Brain microvascular endothelial cell (primary cell): ENCODE measurements at places on chromosomes 16 and 17.

DNA sequence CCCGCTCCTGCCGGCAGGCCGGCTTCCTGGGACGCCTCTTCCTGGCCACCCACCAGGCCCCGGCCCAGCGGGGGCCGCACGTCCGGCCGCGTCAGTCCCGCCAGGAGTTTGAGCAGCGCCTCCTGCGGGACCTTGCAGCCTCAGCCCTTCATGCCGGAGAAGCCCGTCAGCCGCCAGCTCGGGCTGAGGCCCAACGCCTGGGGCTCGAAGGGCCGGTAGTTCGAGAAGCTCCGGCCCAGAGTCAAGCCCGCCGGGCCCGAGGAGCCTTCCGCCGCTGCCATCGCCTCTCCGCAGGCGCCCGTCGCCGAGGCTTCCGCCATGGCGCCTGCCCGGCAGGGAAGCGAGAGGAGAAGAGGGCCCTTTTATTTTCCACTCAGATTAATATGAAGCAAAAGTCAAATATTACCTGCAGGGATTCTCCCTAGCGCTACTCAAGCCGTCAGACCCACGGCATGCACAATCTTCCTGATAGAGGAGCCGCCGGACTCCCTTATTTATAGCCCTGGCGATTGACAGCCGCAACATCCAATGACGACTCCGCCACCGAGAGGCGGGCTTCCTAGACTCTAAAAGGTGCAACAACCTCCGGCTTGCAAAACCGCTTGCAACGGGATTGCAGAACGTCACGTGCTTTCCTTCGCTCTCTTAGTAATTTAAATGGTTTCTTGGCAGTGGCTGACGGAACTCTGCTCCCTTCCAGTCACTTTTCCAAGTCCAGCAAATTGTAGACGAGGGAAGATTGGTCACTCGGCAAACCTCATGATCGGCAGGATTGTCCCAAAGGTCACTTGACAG lies at the start of gene SEPHS2:
SEPHS2 (minus strand) TSS at position 467 of the 795 bp plus-strand sequence; CDS start at position 320, 147 bp downstream.
- peak; percentile 100 for DNase-seq

DNA sequence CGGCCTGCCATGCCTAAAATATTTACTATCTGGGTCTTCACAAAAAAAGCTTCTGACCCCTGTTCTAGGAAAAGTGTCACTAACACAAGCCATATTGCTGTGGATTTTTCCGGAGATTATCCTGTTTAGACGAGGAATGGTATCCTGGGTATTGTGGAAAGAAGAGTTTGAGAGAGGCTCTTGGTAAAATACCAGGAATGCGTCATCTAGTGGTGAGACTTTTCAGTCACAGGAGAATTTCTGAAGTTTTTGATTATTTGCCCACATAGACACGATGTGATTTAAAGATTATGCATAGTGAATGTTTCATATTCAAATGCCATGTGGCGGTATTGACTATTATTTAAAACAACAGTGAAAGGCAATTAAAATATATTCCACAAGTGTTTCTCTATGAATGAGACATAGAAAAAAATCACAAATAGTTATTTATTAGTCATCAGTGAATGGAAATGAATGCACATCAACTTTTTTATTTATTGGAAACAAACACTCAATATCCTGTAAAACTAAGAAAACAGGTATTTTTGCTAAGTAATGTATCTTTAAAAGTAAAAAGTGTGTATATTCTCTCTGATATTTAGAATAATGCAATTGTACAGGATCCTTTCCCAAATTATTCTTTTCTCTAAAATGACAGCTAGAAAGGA lies 7.8 kb downstream of the KRT28 start:
- peak; percentile 17 for DNase-seq

DNA sequence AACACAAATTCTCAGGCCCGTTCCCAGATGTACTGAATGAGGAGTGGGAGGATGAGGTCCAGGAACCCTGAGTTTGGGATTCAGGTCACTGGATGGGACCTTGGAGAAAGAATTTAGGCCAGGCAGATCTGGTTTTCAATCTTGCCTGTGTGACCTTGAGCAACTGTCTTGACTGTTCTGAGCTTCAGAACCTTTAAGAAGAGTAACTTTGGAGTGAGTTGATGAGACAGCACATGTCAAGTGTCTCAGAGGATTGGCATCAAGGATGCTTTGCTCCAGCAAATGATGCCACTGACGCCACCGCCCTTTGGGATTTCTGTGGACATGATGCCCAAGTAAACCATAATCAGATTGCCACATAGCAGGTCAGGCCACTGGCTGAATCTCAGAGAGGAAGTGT lies 56.2 kb upstream of the DNAJA2 start:
- no peak for DNase-seq

DNA sequence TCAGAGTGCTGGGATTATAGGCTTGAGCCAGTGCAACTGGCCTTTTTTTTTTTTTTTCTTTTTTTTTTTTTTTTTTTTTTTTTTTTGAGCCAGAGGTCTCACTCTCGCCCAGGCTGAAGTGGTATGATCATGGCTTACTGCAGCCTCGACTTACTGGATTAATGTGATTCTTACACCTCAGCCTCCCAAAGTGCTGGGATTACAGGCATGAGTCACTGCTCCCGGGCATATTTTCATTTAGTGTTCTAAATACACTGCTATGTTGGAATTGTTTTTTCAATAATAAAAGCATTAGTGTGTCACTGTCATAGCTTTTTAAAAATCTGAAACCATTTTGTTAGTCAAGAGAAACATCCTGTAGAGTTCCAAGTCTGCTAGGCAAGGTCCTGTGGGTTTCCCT lies 40.3 kb downstream of the NDE1 start:
- DNase-seq = peak; percentile 65

GRCh38 chr17:66025551-66025950 lies 166.4 kb downstream of the CEP112 start:
- peak; percentile 23 for DNase-seq

DNA sequence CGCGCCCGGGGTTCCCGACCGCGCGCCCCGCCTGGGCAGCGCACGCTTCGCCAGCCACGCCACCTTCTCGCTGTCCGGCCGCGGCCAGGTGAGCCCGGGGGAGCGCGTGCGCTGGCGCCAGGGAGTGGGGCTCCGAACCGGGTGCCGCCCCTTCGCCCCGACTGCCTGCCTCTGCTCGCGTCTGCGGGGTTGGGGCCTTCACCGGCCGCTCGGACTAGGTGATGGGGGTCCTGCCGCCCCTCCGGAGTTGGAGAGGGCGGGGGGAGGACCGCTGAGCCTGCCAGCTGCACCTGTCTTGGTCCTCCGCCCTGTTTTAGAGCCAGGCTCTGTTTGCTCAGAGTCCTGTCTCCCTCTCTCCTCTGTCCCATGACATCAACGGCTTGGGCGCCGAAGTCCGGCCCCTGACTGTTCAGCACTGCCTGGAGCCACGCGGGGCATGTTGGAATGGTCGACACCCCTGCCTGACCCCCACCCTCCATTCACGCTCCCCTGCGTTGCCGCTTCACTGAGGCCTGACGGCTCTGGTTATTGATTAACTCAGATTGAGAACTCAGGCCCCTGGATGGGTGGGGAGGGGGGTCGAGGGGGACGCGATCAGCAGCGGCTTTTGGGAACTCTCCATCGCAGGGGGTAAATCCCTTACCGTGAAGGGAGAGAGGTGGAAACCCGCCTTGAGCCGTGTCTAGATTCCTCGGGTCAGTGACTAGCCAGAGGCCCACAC lies 748 bp downstream of the SMTNL2 start:
- no peak for DNase-seq

GRCh38 chr17:5128905-5129535 lies 13.2 kb downstream of the USP6 start:
- DNase-seq = no peak

GRCh38 chr16:56888806-56889205 lies 23.8 kb downstream of the SLC12A3 start:
- no peak for DNase-seq

- no peak for DNase-seq
Measured at GRCh38 chr16:8694795-8695728, 20.6 kb downstream of the ABAT start.

GRCh38 chr16:30600215-30600614 lies 10.0 kb downstream of the ZNF689 start:
- no peak for DNase-seq

DNA sequence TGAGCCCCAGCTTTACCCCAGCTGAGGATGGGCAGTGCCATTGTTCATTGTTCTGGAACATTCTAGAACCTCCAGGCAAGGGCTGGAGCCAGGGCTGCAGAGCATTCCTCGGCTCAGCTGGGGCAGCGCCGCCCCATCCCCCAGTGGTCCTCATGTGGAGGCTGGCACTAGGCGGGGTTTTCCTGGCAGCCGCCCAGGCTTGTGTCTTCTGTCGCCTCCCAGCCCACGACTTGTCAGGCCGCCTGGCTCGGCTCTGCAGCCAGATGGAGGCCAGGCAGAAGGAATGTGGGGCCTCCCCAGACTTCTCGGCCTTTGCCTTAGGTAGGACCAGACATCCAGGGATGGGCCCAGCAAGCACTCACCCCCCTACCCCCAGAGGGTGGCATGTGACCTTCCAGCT lies at the start of gene TMEM95:
TMEM95 (plus strand) TSS at position 104 of the 400 bp plus-strand sequence; CDS start at position 153, 49 bp downstream.
- no peak for DNase-seq

DNA sequence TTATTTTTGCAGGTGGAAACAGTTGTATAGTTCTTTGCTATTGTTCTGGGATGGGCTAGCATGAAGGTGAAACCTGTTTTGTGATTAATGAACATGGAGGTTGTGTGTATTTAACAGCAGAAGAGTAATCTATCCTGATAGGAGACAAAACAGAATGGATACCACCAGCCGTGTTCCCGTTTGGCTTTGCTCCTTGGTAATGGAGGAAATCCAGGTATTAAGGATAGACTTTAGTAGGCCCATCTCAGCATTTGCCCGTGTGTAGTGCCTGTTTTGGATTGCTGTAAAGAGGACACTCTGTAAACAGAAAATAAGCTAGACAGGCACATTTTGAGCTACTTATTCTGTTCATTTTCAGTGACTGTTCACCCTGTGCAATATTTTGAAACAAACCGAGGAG lies 215.1 kb downstream of the RBFOX1 start:
- no peak for DNase-seq

- DNase-seq = no peak
Measured at GRCh38 chr17:17845046-17845775, 8.4 kb upstream of the SREBF1 start.

DNA sequence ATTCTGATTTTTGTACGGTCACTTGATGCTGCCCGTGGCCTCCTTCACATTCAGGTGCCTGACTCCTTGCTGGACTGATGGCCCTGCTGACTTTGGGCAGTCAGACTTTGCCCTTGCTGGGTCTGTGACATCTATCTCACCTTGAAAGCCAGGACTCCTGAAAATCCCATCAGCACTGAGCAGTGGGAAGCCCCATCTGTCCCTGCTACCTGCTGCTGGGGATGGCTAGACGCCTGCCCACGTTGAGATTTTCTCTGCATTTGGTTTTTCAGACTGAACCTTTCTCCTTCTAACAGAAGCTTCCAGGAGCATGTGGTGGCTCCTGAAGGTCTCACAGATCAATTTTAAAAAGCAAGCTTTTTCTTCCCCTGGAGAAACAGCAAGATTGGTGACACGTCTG lies 10.2 kb upstream of the ZNF18 start:
- DNase-seq = no peak

DNA sequence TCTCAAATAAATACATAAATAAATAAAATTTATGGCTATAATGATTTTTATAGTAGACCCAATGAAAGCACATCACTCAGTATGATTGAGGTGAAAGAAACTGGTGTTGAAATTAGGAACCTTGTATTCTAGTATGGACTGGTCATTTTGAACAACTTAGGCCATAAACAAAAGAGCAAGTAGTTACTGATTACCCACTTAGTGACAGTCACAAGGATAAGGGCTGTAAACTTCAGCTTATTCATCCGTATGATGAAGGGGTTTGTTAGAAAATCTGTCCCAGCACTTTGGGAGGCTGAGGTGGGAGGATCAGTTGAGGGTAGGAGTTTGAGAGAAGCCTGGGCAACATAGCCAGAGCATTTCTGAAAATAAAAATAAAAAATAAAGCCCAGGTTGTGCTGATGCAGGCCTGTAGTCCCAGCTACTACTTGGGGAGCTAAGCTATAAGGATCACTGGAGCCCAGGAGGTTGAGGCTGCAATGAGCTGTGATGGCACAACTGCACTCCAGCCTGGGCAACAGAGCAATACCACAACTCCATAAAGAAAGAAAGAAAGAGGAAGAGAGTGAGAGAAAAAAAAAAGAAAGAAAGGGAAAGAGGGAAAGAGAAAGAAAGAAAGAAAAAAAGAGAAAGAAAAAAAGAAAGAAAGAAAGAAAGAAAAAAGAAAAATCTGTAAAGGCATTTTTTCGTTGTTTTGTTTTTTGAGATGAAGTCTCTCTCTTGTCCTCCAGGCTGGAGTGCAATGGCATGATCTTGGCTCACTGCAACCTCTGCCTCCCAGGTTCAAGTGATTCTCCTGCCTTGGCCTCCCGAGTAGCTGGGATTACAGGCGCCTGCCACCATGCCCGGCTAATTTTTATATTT lies 4.2 kb upstream of the SPAG9 start:
- DNase-seq = no peak

DNA sequence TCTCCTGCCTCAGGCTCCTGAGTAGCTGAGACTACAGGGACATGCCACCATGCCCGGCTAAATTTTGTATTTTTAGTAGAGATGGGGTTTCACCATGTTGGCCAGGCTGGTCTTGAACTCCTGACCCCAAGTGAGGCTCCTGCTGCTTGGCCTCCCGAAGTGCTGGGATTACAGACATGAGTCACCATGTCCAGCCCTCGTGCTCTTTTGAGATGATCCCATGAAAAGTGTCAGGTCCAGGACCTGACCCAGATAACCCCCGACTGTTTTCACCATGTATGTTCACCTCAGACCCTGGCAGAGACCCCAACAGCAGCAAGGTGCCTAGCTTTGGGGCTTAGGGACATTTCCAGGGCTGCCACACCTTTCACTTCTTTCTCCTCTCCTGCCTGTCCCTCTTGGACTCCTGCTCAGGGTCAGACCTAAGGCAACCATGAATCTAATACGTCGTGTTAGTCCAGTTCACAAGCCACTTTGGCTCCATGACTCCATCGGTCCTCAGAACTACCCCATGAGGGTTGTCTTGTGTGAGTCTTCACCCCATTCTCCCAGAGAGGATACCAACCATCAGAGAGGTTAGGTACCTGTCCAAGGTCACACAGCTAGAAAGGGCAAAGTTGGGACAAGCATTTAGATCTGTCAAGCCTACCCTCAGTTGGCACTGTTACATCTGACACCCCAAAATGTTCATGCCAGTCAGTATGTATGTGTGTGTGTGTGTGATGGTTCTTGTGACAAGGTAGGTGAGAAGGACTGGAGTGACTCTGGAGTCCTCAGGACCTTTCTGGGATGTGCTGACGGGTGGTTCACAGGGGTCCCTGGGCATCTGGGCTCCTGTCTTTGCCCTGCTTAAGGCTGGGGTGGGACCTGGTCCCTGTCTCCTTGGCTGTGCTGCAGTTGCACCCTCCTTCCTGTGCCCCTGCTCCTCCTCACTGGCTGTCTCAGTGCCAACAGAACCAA lies 23.1 kb upstream of the MAP3K14 start:
- DNase-seq = no peak

- no peak for DNase-seq
Measured at GRCh38 chr17:81428516-81428915, 33.3 kb downstream of the BAHCC1 start.

- no peak for DNase-seq
Measured at GRCh38 chr17:1673041-1673785, 11.5 kb downstream of the PRPF8 start.
